ENCODE measurements at places on chromosomes 5 and 9.

- DNase-seq, result peak; percentile 79
Observed at GRCh38 chr9:84371737-84372136, 31.2 kb upstream of the SLC28A3 start.

DNA sequence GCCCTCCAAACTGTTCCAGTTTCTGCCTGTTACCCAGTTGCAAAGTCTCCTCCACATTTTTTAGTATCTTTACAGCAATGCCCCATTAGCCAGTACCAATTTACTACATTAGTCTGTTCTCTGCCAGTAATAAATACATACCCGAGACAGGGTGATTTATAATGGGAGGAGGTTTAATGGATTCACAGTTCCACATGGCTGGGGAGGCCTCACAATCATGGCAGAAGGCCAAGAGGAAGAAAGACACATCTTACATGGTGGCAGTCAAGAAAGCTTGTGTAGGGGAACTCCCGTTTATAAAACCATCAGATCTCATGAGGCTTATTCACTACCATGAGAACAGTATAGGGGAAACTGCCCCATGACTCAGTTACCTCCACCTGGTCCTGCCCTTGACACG lies 600.7 kb upstream of the CDH6 start:
- no peak for DNase-seq

- no peak for DNase-seq
Observed at GRCh38 chr9:20331095-20331685, 291.1 kb downstream of the MLLT3 start.

- no peak for DNase-seq
Observed at GRCh38 chr5:11857391-11857790, 46.9 kb downstream of the CTNND2 start.

- DNase-seq, result peak; percentile 13
Observed at GRCh38 chr9:93072383-93072795, 13.9 kb downstream of the SUSD3 start.

- DNase-seq, result no peak
Observed at GRCh38 chr9:122846371-122846940, 18.1 kb upstream of the PDCL start.

GRCh38 chr5:51347704-51348103 lies 35.5 kb upstream of the ISL1 start:
- peak; percentile 10 for DNase-seq

GRCh38 chr5:154397652-154398406 lies 48.0 kb upstream of the SAP30L start:
- no peak for DNase-seq

- peak; percentile 4 for DNase-seq
Observed at GRCh38 chr9:76181020-76181641, 213.1 kb downstream of the RFK start.

GRCh38 chr9:88268886-88269285 lies 119.4 kb upstream of the SPIN1 start:
- DNase-seq, result no peak

GRCh38 chr9:77944556-77945243 lies 86.9 kb downstream of the GNAQ start:
- DNase-seq, result no peak

GRCh38 chr5:96714951-96715451 lies 52.8 kb downstream of the CAST start:
- peak; percentile 65 for DNase-seq

GRCh38 chr9:93675336-93676150 lies 99.2 kb downstream of the PHF2 start:
- no peak for DNase-seq

Data from HCEC 1CT (cell line).